Lower lobe of right lung (tissue), 2 donors: ENCODE measurements at places on chromosomes 13 and 19. TPM values are rescaled to one million over a fixed set of nuclear protein-coding genes. Genes with fewer than 3 reads are reported as not detected.

The GAPDHS gene
- not detected for total RNA-seq

The MRPL54 gene
- total RNA-seq = 59.4 TPM

The IFNL1 gene
- total RNA-seq = not detected

The ZNF71 gene
- total RNA-seq = 5.8 TPM

The LGALS16 gene
- not detected for total RNA-seq

The CEACAM4 gene
- total RNA-seq = 5.6 TPM

The CEACAM7 gene
- total RNA-seq = not detected

The F10 gene
- 8.9 TPM for total RNA-seq

The ADPRHL1 gene
- 2.7 TPM for total RNA-seq

The CABP5 gene
- not detected for total RNA-seq

The MTUS2 gene
- 0.21 TPM for total RNA-seq

The PROZ gene
- total RNA-seq = not detected

The PCDH17 gene
- total RNA-seq = 40.9 TPM

DNA sequence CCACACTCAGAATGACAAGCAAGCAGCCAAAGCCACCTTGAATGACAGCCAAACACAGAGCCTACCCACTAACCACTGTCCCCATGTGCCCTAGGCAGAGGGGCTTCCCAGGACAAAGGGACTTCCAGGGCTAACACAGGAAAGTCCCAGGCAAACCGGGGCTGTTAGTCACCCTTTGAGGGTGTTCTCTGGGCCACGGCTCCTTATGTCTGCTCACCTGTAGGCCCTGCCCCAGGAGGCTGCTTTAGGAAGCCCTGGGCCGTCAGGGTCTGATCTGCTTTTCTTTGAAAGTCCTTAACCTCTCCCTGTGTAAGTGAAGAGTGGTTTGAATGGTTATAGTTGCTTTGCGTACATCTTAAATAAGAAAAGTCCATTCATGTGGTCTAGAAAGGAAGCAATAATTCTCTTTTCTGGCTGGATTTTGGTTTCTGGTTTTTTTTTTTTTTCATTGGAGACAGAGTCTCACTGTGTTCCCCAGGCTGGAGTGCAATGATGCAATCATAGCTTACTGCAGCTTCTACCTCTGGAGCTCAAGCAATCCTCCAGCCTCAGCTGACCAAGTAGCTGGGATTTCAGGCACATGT, 161.4 kb downstream of the EFNB2 start:
- no peak overlapping the region for H3K4me3 ChIP-seq
- H3K36me3 ChIP-seq = no peaks in the 10 kb centered on the region
- no peaks in the 10 kb centered on the region for H3K27me3 ChIP-seq
- H3K27ac ChIP-seq = no peak overlapping the region
- peaks cover 16% of the 10 kb centered on the region for H3K4me1 ChIP-seq

DNA sequence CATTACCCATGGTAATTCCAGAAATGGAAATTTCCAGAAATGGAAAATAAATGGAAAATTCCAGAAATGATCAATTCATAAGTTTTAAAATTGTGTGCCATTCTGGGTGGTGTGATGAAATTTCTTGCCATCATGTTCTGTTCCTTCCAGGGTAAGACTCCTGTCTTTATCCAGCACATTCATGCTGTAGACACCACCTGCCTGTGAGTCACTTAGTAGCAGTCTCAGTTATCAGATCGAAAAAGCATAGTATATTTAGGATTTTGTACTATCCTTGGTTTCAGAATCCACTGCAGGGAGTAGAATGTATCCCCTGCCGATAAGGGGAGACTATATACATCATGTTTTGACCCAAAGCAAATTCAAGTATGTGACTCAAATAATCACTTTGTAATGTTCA, 26.7 kb upstream of the CSNK1A1L start:
- H3K27me3 ChIP-seq = no peaks in the 10 kb centered on the region
- no peaks in the 10 kb centered on the region for H3K4me1 ChIP-seq
- no peaks in the 10 kb centered on the region for H3K36me3 ChIP-seq
- H3K27ac ChIP-seq = no peak overlapping the region
- H3K4me3 ChIP-seq = no peak overlapping the region

GRCh38 chr19:10095948-10096614, 6.4 kb downstream of the ANGPTL6 start:
- peaks cover 16% of the 10 kb centered on the region for H3K4me1 ChIP-seq
- DNase-seq = peak; percentile 93
- peak overlapping the region; percentile 78 for H3K27ac ChIP-seq
- peaks cover 25% of the 10 kb centered on the region for H3K36me3 ChIP-seq

- no peak overlapping the region for H3K4me3 ChIP-seq
- no peak for DNase-seq
- no peaks in the 10 kb centered on the region for H3K27me3 ChIP-seq
- H3K36me3 ChIP-seq = no peaks in the 10 kb centered on the region
- no peaks in the 10 kb centered on the region for H3K4me1 ChIP-seq
- H3K27ac ChIP-seq = no peak overlapping the region
Observed at GRCh38 chr19:34590228-34590627, 86.7 kb downstream of the SCGB2B2 start.

DNA sequence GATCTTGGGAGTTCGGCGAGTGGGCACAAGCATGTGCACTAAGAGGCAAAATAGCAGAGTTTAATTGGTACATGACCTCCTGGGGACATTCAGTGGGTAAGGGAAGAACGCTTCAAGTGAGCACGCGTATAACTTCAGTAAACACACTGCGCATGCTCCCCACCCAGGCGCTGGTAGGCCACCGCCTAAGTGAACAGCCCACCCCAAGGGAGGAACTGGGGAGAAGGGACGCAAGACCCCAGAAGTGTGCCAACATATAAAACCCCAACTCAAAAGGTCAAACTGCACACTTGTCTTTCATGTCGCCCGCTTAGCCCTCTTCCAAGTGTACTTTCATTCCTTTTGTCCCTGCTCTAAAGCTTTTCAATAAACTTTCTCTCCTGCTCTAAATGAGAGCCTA, 10.5 kb upstream of the NTN5 start:
- no peaks in the 10 kb centered on the region for H3K36me3 ChIP-seq
- peak; percentile 73 for DNase-seq
- H3K27ac ChIP-seq = no peak overlapping the region
- no peaks in the 10 kb centered on the region for H3K4me1 ChIP-seq

GRCh38 chr19:38324431-38324830, 4.8 kb downstream of the KCNK6 start:
- H3K27ac ChIP-seq = no peak overlapping the region
- H3K4me3 ChIP-seq = no peak overlapping the region
- peaks cover 46% of the 10 kb centered on the region for H3K36me3 ChIP-seq
- no peak for DNase-seq
- peaks cover 33% of the 10 kb centered on the region for H3K4me1 ChIP-seq
- H3K27me3 ChIP-seq = no peaks in the 10 kb centered on the region

- H3K27ac ChIP-seq = peak overlapping the region; percentile 41
- H3K36me3 ChIP-seq = peaks cover 40% of the 10 kb centered on the region
- H3K4me3 ChIP-seq = no peak overlapping the region
- no peak for DNase-seq
Observed at GRCh38 chr19:19059018-19059836, 4.6 kb upstream of the SLC25A42 start.

GRCh38 chr13:87894059-87894458, 222.9 kb downstream of the SLITRK5 start:
- no peaks in the 10 kb centered on the region for H3K36me3 ChIP-seq
- no peak for DNase-seq
- H3K27ac ChIP-seq = no peak overlapping the region
- no peak overlapping the region for H3K4me3 ChIP-seq

GRCh38 chr13:44012910-44013757, 133.4 kb downstream of the LACC1 start:
- peaks cover 20% of the 10 kb centered on the region for H3K4me1 ChIP-seq
- H3K36me3 ChIP-seq = no peaks in the 10 kb centered on the region
- H3K4me3 ChIP-seq = no peak overlapping the region
- no peak for DNase-seq

- no peaks in the 10 kb centered on the region for H3K36me3 ChIP-seq
- H3K4me1 ChIP-seq = peaks cover 5% of the 10 kb centered on the region
- no peak overlapping the region for H3K27ac ChIP-seq
- no peak for DNase-seq
- no peak overlapping the region for H3K4me3 ChIP-seq
Observed at GRCh38 chr13:26695891-26696311, 64.7 kb downstream of the GPR12 start.

- peaks cover 14% of the 10 kb centered on the region for H3K27me3 ChIP-seq
- H3K4me3 ChIP-seq = no peak overlapping the region
- H3K4me1 ChIP-seq = peaks cover 21% of the 10 kb centered on the region
- no peaks in the 10 kb centered on the region for H3K36me3 ChIP-seq
- peak; percentile 86 for DNase-seq
- no peak overlapping the region for H3K27ac ChIP-seq
Observed at GRCh38 chr19:18401580-18402112, 4.2 kb upstream of the LRRC25 start.

DNA sequence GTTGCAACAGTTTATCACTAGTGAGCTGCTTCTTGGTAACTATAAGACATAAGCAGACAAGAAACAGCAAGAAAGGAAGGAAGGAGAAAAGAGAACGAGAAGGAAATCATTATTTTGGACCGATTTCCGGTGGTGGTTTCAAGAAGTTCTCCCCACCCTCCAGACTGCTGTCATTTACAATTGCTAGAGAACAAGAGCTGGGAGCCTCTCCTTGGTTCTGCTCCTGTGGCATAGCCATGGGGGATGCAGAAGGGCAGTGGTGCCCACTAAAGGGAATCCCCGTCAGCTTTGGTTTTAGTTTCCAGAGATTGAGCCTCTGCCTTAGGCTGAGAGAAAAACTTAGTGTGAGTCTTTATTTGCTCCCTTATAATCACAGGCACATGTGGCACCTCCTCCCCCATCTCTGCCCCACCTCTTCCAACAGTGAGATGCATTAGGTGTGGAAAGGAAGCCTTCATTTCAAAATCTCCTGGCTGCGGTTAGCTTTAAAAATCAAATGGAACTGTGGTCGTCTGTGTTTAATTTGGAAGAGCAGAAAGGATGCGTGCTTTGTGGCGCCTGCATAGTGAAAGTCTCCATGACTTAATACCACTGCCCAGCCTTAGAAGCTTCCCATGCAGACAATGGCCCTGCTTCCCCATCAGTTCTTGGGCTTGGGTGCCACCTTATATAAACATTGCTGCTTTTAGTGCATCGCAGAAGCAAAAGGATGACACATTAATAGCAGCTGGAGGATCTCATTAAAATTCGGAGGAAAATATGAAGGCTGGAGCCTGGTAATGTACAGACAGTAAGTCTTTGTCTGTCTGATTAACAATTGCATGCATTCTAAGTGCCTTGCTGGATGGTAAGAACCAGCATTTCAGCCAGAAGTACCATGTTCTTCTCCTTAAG, 25.0 kb downstream of the LRCH1 start:
- H3K4me1 ChIP-seq = peaks cover 55% of the 10 kb centered on the region
- no peaks in the 10 kb centered on the region for H3K36me3 ChIP-seq
- no peak for DNase-seq
- H3K27me3 ChIP-seq = no peaks in the 10 kb centered on the region

- DNase-seq = no peak
- H3K27ac ChIP-seq = no peak overlapping the region
- H3K4me1 ChIP-seq = no peaks in the 10 kb centered on the region
- no peaks in the 10 kb centered on the region for H3K27me3 ChIP-seq
- no peaks in the 10 kb centered on the region for H3K36me3 ChIP-seq
- no peak overlapping the region for H3K4me3 ChIP-seq
Observed at GRCh38 chr13:111342721-111343120, 22.3 kb downstream of the TEX29 start.

DNA sequence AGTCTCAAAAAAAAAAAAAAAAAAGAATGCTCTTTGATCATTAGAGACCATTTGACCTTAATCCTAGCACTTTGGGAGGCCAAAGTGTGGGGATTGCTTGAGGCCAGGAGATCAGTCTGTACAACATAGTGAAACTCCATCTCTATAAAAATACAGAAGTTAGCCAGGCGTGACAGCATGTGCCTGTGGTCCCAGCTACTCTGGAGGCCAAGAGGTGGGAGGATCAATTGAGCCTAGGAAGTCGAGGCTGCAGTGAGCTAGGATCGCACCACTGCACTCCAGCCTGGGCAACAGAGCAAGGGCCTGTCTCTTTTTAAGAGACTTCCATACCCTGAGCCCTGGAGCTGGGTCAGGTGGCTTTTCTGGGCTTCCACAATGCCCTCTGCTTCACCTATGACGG, 11.5 kb upstream of the COLGALT1 start:
- H3K4me1 ChIP-seq = peaks cover 6% of the 10 kb centered on the region
- no peaks in the 10 kb centered on the region for H3K36me3 ChIP-seq
- no peak for DNase-seq
- H3K4me3 ChIP-seq = no peak overlapping the region
- no peak overlapping the region for H3K27ac ChIP-seq
- H3K27me3 ChIP-seq = no peaks in the 10 kb centered on the region

GRCh38 chr13:40779049-40779448, 8.1 kb upstream of the MRPS31 start:
- H3K27ac ChIP-seq = no peak overlapping the region
- H3K27me3 ChIP-seq = no peaks in the 10 kb centered on the region
- no peak for DNase-seq
- H3K4me3 ChIP-seq = no peak overlapping the region
- no peaks in the 10 kb centered on the region for H3K36me3 ChIP-seq
- peaks cover 14% of the 10 kb centered on the region for H3K4me1 ChIP-seq

GRCh38 chr13:33730147-33730546, 87.8 kb upstream of the RFC3 start:
- no peak for DNase-seq
- no peak overlapping the region for H3K4me3 ChIP-seq
- H3K4me1 ChIP-seq = peaks cover 37% of the 10 kb centered on the region
- H3K27ac ChIP-seq = peak overlapping the region; percentile 33
- H3K27me3 ChIP-seq = no peaks in the 10 kb centered on the region

DNA sequence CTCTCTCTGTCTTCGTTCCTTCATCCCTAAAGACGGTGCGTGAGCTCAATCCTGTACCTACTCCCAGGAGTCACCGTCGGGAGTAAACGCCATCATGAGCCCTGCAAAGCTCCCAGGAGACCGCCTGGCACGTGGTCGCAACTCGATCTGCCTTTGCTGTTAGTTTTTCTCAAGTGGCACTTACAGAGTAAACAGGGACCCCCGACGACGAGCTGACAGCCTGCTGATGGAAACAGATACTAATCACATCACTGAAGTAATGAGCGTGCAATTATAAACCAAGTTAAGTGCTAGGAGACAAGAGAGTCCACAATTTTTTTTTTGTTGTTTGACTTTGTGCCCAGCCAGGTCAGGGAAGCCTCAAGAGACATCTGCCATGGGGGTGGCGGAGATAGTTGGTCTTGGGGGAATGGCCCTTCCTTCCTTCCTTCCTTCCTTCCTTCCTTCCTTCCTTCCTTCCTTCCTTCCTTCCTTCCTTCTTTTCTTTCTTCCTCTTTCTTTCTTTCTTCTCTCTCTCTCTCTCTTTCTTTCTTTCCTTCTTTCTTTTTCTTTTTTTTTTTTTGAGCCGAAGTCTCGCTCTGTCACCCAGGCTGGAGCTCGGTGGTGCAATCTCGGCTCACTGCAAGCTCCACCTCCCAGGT, 23.6 kb downstream of the CACNG6 start:
- no peaks in the 10 kb centered on the region for H3K4me1 ChIP-seq
- H3K27ac ChIP-seq = no peak overlapping the region
- no peak for DNase-seq
- peaks cover 36% of the 10 kb centered on the region for H3K27me3 ChIP-seq
- H3K4me3 ChIP-seq = no peak overlapping the region

DNA sequence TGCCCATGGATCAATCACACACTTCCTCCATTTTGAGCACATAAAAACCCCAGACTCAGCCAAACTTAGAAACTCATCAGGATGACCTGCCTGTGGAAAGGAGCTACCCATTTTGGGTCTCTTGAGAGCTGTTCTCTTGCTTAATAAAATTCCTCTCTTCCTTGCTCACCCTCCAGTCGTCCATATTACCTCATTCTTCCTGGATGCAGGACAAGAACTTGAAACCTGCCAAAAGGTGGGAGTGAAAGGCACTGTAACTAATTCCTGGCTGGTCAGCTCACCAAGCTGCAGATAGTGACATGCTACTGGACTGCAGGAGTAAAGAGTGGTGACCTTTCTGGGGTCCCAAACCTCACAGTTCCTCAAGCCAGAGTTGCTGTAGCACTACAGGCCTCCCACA, 20.2 kb downstream of the LIG4 start:
- H3K36me3 ChIP-seq = no peaks in the 10 kb centered on the region
- H3K27ac ChIP-seq = no peak overlapping the region
- no peaks in the 10 kb centered on the region for H3K4me1 ChIP-seq
- H3K27me3 ChIP-seq = no peaks in the 10 kb centered on the region
